T follicular helper cell (primary cell): ENCODE measurements at places on chromosomes 3 and 15.

GRCh38 chr3:159739969-159740368 lies 248.7 kb upstream of the IL12A start:
- DNase-seq: no peak

DNA sequence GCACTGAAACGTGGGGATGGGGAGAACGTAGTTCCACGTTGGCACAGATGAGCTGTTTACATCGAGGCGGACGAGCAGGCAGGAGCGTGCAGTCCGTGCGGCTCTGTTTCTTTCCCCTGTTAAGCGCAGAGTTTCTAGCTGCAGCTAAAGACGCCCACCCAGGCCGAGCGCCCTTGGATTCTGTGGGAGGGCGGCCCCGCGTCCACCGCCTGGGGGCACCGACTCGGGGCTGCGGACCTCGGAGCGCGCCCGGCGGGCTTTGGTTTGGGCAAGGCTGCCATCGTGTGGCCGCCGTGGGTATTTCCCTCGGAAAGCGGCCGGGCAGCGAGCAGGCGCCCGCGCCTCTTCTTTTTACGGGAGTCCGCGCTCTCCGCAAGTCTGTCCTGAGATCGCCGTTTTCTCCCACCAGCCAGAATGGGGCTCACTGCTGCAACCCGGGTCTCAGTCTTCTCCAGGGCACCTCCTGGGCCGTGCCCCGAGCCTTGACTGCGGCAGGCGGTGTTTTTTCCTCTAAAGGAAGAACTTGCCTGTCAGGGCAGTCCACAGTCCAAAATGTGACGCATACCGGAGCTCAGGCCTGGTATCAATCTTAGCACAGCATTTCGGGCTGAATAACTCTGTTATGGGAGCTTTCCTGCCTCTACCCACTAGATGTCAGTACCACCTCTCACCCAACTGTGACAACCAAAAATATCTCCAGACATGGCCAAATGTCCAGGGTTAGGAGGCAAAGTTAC lies 219.9 kb upstream of the IGF1R start:
- peak; percentile 18 for DNase-seq

DNA sequence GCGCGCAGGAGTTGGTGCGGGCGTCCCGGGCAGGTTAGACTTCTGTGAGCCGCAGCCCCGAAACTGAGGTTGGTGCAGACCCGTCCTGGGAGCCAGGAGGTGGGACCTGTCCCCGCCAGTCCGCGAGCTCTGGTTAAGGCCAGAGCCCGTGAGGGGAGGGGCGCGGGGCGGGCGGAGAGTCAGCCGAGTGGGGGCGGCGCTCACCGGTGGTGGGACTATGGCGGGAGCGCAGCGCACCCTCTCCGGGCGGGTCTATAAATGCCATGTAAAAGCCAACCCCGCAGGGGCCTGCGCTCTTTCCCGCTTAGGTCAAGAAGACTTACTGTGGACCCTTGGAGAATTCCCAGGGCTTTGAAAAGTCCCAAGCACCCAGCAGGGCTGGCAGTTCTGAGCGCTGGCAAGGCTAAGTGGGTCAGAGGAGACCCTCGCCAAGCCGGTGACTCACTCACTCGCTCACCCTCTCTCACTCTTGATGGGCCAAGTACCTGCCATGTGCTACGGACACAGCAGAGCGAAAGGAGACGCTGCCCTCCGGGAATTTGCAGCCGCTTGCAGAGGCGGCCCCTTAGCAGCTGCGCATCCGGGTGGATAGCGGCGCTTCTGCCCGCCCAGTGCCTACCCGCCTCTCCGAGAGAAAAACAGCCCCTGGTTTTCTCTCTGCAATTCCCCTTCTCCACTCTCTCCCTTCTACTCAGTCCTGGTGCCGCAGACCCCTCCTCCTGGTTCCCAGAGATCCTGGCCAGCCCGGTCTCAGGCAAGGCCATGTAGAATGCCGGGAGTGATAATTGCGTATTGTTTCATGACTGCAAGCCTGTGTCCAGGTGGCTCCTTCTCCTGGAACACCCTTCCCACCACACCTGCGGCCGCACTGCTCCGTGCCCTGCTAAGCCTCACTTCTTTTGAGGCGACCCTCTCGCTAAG lies at the start of gene ALDH1L1:
Gene ALDH1L1 (minus strand): TSS at position 110 of the 921 bp plus-strand sequence. CDS start 19,607 bp downstream, outside the sequence.
- no peak for DNase-seq

GRCh38 chr3:125374501-125374995 lies 577 bp downstream of the ZNF148 start:
- DNase-seq: peak; percentile 23

GRCh38 chr3:11544412-11545181 lies 99.1 kb downstream of the VGLL4 start:
- no peak for DNase-seq

- DNase-seq: peak; percentile 8
These were observed 99.3 kb downstream of the BDH1 start for GRCh38 chr3:197456261-197457091.

DNA sequence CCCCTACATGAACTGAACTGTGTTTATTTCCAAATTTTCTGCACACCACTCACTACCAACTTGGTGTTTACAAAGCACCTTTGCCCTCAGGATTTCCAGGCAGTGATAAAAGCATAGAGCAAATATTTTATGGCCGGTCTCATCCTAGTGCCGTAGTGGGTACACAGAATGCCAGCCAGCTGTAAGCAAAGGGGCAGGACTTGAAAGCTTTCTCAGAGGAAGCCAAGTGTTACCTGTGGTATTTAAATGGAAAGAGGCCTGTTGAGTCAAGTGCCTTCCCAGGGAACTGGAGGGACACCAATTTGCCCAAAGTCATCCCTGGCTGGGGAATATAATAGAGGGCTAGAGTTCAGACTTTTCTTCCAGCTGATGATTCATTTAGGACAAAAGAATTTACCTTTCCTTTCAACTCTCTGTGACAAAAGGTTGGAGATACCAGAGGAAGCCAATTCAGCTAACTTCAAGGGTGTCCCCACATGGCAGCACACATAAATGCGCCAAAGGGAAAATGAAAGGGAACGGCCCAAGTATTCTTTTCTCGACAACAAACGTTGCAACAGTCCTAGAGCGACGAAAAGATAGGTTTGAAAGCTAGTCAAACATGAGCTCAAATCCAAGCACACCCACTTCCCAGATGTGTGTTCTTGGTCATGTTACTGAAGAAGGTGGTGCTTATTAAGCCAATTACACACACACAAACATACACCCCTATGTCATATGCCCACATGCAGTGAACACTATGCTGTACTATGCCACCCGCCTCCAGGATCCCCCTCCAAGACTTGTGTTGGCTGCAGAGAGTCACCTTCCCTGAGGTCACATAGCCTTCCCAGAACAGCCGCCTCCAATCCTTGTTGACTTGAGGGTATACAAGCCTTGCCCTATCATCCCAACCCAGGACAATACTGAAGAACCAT lies 27.7 kb downstream of the MAGI1 start:
- DNase-seq: no peak

DNA sequence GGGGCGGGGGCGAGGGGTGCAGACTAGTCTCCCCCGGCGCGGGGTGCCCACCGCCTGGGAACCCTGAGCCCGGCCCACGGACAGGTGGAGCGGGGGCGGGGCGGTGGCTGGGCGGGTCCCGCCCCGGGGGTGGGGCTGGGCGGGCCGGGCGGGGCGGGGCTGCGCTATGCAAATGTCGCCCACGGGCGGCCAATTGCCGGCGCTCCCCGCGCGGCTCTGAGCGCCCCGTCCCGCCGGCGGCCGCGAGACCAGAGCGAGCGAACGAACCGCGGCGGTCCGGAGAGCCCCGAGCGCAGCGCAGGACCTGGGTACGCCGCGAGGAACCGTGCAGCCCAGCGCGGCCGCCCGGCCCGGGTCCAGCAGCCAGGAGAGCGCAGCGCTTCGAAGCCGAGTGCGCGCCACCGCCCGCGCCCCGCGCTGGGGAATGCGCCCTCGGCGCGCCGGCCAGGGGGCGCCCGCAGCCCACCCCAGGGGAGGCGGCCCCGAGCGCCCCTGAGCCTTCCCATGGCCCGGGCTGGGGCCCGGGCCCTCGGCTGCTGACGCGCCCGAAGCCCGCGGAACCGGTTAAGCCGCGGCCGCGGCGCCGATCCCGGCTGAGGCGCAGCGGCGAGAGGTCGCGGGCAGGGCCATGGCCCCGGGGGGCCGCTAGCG lies at the start of gene SEMA3F:
Gene SEMA3F (plus strand): TSS at position 485 of the 651 bp plus-strand sequence. CDS start 4,299 bp downstream, outside the sequence.
- DNase-seq: peak; percentile 57

- no peak for DNase-seq
These were observed 9.3 kb downstream of the HHLA2 start for GRCh38 chr3:108305484-108306172.

- DNase-seq: no peak
These were observed 22.0 kb downstream of the RBP2 start for GRCh38 chr3:139454346-139454745.

DNA sequence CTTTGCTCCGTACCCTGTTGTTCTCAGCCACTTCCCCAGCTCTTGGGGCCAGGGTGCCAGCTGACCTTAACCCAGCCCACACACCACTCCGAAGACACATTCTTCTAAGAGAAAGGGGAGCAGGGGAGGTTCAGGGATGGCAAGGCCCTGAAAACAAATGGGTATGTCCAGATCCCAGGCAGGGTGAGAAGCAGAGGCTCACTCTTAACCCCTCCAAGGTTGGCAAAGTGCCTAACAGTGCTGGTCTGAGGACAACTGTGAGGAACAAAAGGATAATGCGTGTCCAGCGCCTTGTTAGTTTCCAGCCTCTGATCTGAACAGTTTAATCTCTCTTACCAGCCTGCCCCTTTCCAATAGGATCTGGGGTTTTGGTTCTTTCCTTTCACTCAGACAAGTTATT lies 1.5 kb downstream of the TMEM44 start:
- no peak for DNase-seq

DNA sequence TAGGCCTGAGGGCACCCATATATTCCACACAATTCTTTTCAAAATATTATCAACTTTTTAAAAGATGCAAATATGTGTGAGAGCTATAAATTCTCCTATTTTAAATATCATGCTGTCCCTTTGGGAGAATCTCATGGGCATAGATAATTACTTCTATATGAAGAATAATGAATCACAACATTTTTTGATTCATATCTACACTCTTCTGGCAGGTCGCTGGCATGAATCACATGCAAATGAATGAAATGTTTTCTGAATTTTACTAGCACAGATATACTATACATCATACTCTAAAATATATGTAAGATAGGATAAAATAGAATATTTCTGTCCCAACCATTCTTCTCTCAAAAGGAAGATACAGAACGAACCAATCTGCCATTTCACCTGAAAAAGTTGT lies 277.7 kb upstream of the KCNH8 start:
- DNase-seq: no peak

- peak; percentile 60 for DNase-seq
These were observed 56.0 kb downstream of the SLC25A26 start for GRCh38 chr3:66276705-66277274.

- no peak for DNase-seq
These were observed 18.9 kb upstream of the ACAP2 start for GRCh38 chr3:195461594-195462307.

DNA sequence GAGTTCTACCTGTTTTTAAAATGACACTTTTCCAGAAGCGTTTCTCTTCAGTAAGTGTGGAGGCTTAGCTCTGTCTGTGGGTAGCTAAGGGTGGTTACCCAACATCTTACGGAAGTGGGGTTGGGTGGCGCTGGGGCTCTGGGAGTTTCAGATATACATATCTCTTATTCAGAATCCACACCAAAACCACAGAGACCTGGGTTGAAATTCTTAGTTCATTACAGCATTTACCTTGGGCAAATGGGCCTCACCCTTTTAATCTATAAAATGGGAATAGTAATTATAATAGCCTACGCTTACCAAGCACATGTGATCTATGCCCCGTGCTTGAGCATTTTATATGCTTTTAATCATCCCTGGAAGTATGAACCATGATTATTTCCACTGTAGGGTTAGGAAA lies 9.4 kb downstream of the PTPRG start:
- no peak for DNase-seq

- no peak for DNase-seq
These were observed 119.2 kb downstream of the LRIG1 start for GRCh38 chr3:66381626-66382025.

- no peak for DNase-seq
These were observed 5.6 kb downstream of the ALPK3 start for GRCh38 chr15:84822653-84823281.

DNA sequence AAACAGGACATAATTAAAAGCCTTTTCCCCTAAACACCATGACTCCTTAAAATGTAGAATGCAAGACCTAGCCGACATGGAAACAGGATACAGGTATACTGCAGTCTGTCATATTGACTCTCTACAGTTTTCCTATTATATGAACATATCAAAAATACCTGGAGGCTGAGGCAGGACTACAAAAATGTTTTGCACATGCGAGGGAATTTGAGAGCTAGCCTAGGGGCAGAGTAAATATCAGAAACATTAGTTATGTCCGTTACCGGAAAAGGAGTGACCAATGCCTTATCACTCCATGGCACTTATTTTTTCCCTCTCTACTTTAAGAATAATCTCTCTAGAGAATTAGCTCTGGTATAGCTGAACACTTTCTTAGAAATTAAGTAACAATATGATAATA lies 732.3 kb downstream of the TUSC7 start:
- DNase-seq: no peak

DNA sequence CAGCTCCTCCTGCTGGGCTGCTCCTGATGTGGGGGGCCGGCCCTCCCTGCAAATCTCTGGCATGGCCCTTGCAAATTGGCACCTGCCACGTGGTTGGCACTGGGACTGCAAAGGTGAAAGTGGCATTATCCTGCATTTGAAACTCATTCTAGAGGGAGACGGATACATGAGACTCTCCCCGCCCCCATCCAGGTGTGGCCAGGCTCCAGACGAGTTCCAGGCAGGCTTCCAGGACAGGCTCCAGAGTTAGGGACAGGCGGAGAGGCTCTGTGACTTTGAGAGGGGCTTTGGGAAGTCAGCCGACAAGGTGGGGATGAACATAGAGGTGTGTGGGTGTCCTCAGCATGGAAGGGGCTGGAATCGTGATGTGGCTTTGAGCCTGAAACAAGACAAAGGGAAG lies 178.5 kb downstream of the APBA2 start:
- DNase-seq: no peak

DNA sequence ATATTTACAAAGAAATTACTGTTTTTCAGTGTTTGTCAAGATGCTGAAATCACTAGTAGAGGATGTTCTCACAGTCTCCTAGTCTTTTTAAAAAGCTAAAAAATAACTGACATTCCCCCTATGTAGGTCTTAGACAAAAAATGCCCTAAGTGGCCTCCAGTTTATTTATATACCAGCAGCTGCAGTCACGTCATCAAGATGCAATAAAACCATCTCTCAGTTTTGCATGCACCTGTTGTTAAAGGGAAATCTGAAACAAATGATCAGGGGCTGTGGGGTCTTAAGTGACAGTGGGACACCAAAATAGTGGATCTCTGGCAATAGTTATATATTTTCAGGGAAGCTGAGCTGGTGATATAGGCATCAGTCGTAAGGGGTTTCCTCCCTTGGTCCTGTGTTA lies 146.5 kb upstream of the ARPP21 start:
- no peak for DNase-seq

GRCh38 chr15:40695469-40695890 lies 506 bp downstream of the RAD51 start:
- no peak for DNase-seq

GRCh38 chr3:45035441-45036301 lies 9.6 kb downstream of the CLEC3B start:
- no peak for DNase-seq
